ENCODE measurements at places on chromosomes 5 and 9.
A peak's percentile ranks its signal among the peaks of the same experiment; 100 is the strongest.

DNA sequence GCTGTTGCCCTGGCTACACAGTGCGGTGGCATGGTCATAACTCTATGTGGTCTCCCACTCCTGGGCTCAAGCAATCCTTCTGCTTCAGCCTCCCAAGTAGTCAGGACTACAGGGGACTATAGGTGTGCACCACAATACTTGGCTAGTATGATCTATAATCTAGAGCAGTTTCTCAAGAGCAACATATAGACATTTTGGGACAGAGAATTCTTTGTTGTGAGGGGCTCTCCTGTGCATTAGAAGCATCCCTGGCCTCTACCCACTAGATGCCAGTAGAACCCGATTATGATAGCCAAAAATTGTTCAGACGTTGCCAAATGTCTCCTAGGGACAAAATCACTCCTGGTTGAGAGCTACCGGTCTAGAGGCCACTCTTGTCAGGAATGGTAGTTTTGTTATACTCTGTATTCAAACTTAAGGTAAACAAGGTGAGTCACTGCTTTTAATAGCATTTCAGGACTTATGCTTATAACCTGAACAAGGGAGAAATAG is 7.2 kb downstream of the ANKHD1 start:
- DNase-seq, result no peak

DNA sequence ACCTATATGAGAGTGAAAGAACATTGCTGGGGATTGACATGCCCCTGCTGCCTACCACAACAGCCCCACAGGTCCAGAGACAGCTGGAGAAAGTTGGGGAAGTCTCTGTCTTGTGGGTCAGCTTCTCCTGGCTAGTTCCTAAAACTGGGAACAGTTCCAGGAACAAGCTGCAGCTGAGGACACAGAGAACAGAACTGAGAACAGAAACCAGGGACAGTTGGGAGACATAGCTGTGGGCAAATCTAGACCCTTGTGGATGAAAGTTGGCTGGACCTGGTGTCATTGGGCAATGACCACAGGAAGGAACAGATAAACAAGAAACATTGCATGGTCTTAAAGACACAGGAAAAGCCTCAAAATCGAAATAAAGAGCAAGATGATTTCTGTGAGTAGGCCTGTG is 58.3 kb upstream of the MOCS2 start:
- DNase-seq, result no peak

- DNase-seq, result no peak
Measured at GRCh38 chr9:3903273-3903672, 377.5 kb upstream of the RFX3 start.

DNA sequence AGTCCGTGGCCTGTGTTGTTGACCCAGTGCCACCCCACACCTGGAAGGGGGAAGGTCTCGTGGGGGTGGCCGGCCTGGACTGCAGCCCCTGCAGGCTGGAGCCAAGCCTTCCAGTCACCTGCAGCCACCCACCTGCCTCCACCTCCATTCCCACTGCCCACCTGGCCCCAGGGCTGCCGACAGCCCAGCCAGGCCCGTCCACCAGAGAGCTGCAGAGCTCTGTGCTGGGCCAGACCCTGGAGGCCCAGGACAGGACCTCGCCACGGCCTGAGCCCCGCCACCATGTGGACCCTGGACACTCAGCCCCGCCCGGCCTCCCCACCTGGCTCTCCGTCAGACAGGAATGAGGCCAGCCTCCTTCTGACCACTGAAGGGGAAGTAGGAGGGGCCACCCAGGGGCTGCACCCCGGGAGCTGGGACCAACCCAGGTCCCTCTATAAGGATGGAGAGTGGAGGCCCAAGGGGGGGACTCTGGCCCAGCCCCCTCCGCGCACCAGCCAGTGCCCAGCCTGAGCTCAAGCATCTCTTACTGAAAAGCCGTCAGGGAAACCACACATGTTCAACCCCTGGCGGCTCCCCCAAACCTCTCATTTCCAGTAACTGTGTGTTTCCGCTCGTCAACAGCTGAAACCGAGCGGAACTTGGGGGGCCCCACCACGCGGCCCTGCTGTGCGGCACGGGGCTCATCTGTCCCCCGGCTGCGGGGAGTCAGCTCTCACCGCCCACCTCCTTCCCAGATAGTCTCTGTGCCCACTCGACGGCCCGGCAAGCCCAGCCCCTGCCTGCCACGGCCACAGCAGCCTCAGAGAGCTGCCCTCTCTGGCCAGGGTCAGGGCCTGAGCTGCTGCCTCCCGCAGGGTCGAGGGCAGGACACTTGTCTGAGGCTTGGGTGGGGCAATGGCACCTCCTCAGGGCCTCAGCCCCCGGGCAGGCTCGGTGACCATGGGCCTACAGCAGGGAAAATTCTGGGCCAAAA is 12.8 kb downstream of the NOTCH1 start:
- DNase-seq, result peak; percentile 80

DNA sequence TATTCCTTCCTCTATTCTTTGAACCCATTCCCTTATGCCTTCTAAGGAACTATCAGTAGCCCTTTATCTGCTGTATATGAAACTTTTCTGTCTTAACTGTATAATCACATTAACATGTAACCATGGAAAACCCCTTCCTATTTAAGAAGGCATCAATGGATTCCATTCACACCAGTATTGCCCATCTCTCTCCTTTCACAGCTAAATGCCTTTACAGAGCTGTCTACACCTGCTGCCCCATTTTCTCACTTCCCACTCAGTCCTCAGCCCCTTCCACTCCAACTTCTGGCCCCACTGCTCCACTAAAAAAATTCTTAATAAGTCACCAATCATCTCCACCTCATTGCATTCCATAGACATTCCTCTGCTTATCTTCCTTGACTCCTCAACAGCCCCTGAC is 50.8 kb downstream of the SEC61B start:
- DNase-seq, result no peak

Data from activated naive CD8-positive, alpha-beta T cell treated with anti-CD3 and anti-CD28 coated beads, Interleukin-2, amount 10 ng/mL, durations not matched to agents 7 days and 5 days (primary cell).